ENCODE measurements at places on chromosomes 16 and 17. TPM values are rescaled to one million over a fixed set of nuclear protein-coding genes. Genes with fewer than 3 reads are reported as not detected.

Gene RRAD
- total RNA-seq: 67.8 TPM

Gene CCL17
- total RNA-seq: not detected

Gene CNTNAP1
- 3.8 TPM for total RNA-seq

Gene KRT15
- 2.3 TPM for total RNA-seq

Gene NLRC3
- not detected for total RNA-seq

Gene FOXJ1
- total RNA-seq: 1.1 TPM

Gene CX3CL1
- total RNA-seq: 0.07 TPM

Gene TMEM88
- total RNA-seq: 1.2 TPM

Gene SUMO2
- 425 TPM for total RNA-seq

Data from A549 treated with dexamethasone at 1 μM for 4 hours (cell line).